ENCODE measurements at places on chromosomes 16 and 17.

GRCh38 chr16:59683709-59684108 is 949.6 kb upstream of the GOT2 start:
- no peak for DNase-seq

DNA sequence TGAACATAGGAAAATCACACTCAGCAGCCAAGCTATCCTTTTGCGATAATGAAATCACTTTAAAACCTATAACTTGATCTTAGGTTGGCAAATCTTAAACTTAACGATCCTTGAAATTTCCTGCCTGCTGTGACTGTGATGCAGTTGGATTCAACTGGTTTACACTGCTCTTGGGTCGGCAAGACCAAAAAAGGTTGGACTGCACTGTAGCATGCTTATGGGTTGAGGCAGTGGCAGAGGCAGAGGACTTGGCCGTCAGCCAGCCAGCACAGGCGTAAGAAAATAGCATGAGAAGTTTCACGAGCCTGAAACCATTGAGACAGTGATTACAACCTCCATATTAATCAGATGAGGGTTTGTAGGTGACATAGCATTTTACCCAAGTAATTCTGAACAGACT is 21.4 kb downstream of the WSB1 start:
- DNase-seq, result no peak

GRCh38 chr17:53100126-53100525 is 722.6 kb upstream of the KIF2B start:
- no peak for DNase-seq

GRCh38 chr17:65356536-65356935 is 204.9 kb downstream of the AXIN2 start:
- DNase-seq, result no peak

DNA sequence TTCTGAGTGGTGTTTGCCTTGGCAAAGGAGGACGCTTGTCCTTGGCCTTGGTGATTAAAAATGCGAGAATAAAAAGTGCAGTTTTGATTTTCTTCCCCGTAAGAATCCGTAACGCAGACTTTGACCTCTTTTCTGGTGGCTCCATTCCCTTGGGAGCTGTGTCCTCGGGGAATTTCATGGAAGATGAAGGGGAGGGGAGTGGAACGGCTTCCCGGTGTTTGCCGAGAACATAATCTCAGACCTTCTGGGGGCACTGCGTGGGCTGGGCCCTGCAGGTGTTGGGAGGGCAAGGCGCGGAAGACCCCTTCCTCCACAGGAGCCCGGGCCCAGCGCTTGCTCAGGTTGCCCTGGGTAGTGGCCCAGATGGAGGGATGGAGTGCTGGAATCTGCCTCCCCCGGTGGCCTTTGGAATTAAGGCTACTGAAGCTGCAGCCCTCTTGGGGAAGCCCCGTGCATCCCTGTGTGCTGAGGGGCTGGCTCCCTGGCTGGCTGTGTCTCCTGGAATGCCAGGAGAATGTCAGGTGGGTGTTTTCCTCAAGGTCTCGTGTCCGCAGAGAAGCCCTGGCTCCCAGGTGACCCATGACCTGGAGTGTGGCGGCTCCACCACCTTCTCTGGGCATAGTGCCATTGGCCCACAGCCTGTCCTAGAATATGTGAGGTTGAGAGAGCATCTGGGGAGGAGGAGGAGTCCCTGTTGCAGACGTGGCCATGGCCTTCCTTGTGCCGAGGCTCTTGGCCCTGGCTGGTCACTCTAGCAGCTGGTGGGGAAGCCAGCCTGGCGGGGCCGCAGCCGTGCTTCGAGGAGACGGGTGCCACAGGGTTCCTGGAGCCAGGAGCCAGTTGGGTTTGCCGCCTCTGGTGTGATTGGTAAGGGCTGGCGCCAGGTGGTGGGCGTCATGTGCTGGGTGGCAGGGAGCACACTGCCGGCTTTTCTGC is 3.1 kb downstream of the BAIAP2 start:
- DNase-seq, result no peak

GRCh38 chr17:44900894-44901293 is 1.6 kb upstream of the EFTUD2 start:
- no peak for DNase-seq

DNA sequence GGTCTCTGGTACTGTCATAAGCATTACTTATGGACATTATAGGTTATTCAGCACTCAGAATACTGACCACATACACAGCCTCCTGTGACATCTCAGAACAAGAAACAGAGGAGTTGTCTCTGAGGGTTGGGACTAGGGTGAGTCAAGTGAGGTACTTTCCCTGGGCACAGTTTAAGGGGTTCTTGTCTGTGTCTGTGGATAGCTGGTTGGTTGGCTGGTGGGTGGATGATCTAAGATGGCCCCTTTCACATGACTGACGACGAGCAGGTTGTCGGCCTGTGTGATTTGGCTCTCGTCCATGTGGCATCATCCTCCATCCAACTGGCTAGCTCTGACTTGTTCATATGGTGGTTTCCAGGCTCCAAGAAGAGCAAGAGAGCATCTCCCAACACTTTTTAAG is 163.9 kb downstream of the PRKCB start:
- no peak for DNase-seq

DNA sequence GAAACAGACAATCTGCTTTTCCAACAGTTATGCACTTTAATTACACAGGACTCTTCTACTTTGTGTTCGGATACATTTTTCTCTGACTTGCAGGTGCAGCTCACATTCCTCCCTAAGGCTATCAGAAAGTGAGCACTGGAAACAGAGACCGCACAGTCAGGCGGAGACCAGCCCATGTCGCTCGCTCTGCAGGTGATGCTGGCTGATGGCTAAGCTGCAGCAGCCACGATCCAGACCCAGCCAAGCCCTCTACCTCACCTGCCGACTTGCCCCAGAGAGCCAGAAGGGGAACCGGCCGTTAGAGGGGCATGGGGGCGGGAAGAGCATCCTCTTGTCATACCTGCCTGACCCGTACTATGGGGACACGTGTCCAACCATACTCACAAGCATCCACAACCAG is 33.8 kb downstream of the MAP1LC3B start:
- DNase-seq, result no peak

DNA sequence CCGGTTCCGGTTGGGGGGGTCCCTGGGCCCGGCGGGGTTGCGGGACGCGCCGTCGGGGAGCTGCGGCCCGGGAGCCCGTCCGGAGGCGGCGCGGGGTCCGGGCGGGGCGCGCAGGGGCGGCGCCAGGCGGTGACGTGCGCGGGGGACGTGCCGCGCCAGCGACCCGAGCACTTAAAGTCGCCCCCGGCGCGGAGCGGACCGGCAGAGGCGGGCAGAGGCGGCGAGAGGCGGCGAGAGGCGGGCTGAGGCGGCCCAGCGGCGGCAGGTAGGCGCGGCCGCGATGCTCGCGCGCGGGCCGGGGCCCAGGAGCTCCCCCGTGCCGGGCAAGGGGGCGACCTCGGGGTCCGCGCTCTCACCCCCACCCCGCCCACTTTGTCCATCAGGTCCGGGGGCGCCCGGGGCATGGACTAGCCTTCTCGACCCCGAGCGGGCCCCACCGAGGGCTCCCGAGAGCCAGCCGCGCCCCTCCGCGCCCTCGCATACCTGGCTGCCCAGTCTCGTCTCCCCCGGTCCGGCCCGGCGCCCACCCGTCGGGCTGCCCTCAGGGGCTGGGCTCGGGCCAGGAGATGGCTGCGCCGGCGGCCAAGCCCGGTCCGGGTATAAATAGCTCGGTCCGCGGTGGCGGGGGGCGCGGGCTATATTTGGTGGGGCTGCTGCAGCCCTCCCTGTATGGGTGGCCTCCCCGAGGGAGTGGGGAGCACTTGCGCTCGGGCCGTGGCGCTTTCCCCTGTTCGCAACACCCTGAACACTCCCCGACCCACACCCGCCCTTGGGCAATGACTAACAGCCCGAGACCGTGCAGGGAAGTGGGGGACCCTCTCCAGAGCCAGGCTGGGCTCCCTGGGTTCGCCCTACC is at the start of gene SLC16A3:
Gene SLC16A3 (plus strand): TSS at position 201 of the 856 bp plus-strand sequence. CDS start 6,967 bp downstream, outside the sequence.
- peak; percentile 56 for DNase-seq

DNA sequence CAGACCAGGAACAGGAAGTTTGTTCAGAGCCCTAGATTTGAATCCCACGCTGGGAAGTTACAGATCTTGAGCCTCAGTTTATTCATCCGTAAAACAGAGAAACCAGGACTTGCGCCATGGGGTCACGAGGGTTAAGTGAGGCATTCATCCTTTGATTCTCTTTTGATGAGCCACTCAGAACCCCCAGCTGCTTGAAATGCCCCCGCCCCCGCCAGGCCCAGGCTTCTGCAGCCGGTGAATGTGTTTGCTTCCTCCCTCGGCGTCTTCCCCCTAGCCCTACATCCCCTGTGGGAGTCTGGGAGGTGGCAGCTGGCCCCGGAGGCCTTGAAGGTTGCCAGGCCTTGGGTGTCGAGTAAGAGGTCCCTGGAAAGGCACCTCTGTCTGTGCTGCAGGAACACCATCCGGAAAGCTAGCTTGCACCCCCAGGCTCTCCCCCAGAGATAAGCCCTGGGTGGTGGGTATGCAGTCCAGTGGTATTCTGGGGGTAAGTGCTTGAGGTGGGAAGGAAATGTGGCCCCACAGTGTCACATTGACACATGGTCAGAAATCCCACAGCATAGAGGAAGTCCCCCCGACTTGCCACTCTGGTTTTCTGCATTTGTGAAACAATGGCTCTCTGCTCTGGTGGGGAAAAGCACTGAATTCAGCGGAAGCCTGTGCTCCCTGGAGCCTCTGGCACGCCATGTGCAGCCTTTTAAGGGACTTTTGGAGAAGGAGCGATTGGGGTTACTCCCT is 14.9 kb downstream of the IRF8 start:
- no peak for DNase-seq

GRCh38 chr16:46558018-46558417 is 63.2 kb downstream of the SHCBP1 start:
- DNase-seq, result no peak

GRCh38 chr16:683396-684070 is 601 bp downstream of the JMJD8 start:
- no peak for DNase-seq

DNA sequence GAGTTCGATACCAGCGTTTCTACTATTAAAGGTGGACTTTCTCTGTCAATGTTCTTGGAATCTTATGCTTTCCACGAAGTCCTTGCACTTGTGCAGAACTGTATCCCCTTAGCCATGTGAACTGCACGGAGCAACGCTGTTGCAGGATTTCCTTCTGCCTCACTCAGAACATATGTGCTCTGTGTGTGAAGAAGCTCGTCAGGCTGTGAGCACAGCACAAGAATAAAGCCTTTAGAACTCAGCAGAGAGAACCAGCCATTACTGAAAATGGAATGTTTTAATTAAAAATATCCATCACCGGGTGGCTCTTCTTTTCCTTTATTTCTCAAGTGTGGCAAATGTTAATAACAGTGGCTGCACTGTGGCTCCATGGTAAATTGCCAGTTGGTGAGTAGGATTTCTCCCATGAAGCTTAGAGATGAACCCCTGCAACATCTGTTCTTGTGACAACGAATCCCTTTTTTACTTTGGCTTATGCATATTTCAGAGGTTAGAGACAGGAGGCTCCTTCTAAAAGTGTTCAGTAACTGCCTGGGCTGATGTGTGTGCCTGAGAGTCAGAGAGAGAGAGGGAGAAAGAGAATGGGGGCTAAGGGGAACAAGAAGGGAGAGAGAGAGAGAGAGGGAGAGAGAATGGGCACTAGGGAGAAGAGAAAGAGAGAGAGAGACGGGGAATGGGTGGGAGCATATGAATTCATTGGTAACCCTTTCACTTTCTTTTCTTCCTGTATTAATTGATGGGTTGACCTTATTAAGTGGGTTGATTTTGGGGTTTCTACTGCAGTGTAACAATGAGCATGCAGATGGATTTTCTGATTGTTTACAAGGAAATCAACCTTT is 50.0 kb downstream of the RPTOR start:
- DNase-seq, result no peak

GRCh38 chr17:39791111-39791992 is 53.6 kb downstream of the GRB7 start:
- no peak for DNase-seq

- peak; percentile 94 for DNase-seq
Observed at GRCh38 chr17:75749545-75750389, 15.2 kb downstream of the GALK1 start.

All from activated naive CD4-positive, alpha-beta T cell (primary cell).